ENCODE measurements at places on chromosomes 5 and 9.

DNA sequence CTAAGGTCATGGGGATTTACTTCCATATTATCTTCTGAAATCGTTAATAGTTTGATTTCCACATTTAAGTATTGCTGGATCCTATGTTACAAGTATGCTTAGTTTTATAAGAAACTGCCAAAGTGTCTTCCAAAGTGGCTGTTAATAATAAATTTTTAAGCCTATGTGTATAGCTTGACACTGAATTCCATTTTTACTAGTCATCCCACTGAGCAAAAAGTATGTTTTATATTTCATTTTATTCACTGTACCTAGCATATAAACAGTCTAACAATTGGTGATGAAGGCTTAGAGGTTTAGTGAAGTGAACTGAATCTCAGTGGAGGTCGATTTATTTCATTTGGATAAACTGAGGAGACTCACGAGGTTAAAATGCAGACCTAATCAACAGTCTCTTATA is 174.6 kb downstream of the ADAMTS6 start:
- DNase-seq = no peak

DNA sequence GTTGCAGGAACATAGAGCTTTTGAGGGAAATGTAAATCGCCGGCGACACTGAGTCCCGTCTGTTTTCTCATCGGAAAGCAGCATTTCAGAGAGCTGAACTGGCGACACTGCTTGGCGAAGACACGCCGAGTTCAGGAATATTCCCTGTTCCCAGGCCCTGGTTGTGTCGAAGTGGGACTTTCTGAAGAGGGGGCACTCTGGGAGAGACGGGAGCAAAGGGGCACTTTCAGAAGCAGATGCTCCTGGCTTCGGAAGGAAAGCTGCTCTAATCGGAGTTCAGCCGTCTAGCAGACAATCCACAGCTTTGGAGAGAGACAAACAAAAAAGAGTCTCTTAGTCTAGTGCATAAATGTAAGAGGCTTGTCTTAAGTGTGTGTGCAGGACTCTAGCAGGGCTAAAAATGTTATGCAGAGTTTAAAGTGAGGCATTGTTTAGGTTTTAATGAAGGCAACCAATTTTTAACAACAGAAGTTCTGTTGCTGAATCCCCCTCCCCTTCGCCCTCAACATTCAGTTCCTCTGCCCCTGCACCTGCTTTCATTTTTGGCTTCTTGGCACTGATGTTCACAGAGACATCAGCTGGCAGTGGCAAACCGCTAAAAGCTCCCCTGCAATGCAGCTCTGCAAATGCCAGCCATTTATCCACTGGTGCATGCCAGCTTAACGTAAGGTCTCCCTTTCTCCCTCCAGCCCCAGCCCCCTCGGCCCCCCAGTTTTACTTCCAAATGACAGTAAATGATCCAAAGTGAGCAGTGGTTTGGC is 289.5 kb upstream of the MPDZ start:
- no peak for DNase-seq

DNA sequence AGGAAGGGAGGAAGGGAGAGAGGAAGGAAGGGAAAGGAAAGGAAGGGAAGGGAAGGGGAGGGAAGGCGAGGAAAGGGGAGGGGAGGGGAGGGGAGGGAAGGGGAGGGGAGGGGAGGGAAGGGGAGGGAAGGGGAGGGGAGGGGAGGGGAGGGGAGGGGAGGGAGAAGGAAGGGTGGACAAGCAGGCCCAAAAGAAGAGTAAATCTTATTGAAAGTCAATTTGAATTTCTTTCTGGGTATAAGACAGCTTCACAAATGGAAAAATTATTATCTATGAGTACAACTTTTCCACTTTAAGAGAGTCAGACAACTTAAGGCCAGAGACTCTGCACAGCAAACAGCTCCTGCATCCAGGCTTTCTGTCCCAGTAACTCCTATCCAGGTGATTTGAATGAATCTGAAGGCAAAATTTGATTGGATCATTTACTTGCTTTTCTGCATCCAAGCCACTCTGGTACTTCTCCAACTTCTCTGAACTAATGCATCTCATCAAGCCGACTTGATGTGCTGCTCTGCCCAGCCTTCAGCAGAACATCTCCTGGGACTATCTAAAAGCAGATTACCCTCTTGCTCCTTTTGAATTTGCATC is 363.4 kb upstream of the KIF2A start:
- no peak for DNase-seq

GRCh38 chr5:139593716-139594319 is 32.7 kb downstream of the UBE2D2 start:
- no peak for DNase-seq

DNA sequence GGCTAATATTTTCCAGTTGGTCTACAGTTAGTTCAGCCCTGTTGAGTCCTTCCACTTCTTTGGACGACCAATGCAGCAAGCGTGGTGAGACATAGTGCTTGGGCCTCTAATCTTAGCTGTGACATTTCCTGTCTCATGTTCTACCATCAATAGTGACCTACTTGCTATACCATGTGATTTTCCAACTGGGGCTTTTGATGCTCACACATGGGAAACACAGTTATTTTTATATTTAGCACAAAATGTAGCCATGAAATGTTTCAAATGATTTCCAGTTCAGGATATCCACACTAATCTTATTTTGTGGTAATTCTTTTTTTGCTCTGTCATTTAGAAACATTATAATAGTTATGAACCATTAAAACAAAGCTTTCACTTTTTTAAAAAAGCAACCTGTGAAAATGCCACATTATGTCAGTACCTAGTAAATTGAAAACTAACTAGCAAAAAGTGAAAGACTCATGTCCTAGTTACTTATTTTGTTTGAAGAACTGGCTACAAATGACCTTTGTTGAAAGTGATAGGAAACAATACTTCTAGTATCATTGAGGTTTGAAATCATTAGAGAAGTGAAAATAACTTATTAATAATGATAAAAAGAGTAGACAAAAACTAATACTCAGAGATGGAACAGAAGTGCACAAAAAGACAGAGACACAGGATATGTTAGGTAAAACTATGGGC is 18.3 kb downstream of the MARCHF3 start:
- no peak for DNase-seq

DNA sequence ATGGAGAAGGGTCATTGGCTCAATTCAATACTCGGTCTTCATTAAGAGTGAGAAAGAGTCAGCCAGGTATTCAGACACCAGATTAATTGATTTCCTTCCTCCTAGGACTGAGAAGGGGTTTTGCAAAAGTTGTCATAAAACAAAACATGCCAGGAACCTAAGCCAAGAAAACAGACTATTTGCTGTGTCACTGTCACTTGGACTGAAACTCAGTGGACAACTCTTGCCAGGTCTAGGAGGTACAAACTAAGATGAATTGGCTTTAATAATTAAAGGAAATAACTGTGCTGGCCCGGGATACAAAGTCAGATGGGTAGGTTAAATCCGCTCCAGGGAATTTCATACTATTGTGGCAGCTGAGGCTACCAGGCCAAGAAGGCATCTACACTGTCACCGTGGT is 71.1 kb upstream of the TBC1D9B start:
- DNase-seq = no peak
